ENCODE measurements at places on chromosomes 3 and 15.

DNA sequence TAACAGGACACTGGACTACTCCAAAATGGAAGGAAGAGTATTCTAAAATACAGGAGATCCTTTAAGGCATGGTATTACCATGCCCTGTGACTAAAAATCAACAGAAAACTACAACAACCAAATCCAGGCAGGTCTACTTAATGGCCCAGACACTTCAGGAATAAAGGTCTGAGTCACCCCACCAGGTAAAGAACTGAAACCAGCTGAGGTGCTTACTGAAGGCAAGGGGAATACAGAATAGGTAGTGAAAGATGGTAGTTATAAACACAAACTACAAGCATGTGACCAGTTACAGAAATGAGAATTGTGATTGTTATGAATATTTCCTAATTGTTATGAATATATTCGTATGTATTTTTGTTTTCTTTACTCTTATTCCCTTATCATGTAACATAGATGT, 13.4 kb downstream of the IFT57 start:
- DNase-seq = no peak

DNA sequence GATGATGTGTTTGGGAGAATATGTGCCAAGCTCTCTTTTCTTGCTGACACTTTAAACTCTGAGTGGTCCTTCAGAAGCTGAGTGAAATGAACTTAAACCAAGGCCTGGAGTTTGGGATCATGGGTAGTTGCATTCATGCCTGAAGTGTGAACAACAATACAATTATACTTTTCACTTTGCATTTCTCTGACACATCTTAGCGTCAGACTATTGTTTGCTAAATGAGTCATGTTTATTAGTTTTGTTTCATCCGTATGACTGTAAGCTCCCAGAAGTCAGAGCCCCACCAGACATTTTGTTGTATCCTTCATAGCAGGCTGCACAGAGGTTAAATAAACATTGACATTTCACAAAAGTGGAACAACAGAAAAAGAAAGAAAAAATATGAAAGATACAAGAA, 542.6 kb downstream of the TUSC7 start:
- no peak for DNase-seq

DNA sequence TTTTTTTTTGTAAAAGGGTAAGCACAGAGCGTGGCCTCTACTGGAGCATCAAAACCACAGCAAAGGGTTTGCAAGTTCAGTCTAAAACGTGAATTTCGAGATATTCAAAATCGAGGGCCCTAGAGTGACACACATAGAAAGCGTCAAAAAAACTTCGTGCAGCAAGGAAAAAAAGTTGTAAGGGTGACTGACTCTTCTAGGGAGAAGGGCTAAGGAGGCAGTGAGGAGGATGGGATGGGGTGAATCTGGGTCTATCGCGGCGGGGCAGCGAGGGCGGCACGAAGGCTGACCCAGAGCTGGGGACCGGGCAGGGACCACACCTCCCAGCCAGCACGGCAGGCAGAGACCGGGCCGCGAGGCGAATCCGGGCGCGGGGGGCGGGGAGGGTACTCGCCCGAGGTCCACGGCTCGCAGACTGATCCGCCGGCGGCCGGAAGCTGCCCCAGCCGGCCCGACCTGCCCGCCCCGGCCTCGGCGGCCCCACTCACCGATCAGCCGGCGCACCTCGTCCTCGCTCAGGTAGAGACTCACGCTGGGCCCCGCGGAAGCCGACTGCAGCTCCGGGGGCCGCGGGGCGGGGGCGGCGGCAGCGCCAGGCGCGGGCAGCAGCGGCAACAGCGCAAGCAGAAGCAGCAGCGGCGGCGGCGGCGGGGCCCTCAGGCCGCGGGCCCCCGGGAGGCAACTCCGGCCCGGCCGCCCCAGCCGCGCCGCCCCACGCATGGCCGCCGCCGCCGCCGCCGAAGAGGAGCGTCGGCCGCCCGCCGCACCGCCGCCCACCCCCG, 533 bp downstream of the RYK start:
- peak; percentile 43 for DNase-seq

DNA sequence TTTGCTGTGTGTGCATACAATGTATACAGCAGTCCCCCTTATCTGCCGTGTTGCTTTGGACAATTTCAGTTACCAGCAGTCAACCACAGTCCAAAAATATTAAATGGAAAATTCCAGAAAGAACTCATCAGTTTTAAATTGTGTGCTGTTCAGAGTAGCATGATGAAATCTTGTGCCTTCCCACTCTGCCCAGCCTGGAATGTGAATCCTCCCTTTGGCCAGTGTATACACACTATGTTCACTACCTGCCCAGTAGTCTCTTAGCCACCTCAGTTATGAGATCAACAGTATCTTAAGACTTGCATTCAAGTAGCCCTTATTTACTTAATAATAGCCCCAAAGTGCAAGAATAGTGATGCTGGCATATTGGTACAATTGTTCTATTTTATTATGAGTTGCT, 133.6 kb upstream of the ABHD17C start:
- DNase-seq = no peak

- DNase-seq = no peak
Observed at GRCh38 chr3:183377307-183377959, 51.0 kb downstream of the MCF2L2 start.

DNA sequence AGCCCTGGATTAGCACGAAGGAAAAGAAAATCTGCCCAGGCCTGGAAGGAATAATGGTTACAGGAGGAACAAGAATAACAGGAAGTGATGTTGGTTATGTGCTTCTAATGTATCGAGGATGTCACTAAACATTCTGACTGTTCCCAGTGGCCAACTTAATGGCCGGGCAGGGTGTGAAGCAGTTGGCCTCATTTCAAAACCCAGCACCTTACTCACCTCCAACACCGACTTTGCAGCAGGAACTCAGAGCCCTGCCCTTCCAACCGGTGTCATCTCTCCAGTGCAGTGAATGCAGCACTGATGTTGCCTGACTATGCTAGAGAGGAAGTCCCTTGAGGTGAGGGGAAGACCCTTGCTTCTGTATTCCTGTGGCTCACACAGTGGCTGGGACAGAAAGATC, 162.4 kb upstream of the LRTM1 start:
- DNase-seq = no peak

DNA sequence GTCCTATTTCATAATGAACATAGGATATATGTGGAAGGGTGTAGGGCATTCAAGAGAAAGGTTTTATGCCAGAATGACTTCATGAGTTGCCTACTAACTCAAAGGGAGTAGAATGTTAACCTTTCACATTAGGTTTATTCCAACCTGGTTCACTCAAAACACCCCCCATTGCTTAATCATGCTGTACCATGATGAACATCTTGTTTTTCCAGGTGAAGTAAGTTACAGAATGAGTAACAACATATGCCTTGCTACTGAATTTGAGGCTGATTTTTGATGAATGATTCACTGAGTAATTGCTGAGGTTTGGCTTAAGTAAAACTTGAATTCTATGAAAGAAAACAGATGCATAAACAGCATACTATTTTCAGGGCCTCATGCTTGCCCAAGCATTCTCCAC, 5.9 kb upstream of the CLDN16 start:
- DNase-seq = no peak

DNA sequence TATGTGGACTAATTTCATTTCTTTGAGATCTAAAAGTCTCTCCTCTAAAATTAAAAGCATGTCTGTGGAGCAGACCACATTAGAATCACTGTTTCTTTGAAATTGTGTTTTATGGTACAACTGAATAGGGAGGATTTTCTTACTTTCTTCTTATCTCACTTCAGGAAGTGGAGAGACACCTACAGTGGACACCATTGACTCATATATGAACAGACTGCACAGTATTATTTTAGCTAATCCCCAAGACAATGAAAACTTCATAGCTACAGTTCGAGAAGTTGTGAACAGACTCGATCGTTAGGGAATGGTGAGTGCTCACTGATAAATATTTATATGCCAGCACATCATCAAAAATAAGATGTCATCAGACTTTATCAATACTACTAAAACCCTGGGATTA, 58.3 kb downstream of the HMG20A start:
- DNase-seq = no peak

DNA sequence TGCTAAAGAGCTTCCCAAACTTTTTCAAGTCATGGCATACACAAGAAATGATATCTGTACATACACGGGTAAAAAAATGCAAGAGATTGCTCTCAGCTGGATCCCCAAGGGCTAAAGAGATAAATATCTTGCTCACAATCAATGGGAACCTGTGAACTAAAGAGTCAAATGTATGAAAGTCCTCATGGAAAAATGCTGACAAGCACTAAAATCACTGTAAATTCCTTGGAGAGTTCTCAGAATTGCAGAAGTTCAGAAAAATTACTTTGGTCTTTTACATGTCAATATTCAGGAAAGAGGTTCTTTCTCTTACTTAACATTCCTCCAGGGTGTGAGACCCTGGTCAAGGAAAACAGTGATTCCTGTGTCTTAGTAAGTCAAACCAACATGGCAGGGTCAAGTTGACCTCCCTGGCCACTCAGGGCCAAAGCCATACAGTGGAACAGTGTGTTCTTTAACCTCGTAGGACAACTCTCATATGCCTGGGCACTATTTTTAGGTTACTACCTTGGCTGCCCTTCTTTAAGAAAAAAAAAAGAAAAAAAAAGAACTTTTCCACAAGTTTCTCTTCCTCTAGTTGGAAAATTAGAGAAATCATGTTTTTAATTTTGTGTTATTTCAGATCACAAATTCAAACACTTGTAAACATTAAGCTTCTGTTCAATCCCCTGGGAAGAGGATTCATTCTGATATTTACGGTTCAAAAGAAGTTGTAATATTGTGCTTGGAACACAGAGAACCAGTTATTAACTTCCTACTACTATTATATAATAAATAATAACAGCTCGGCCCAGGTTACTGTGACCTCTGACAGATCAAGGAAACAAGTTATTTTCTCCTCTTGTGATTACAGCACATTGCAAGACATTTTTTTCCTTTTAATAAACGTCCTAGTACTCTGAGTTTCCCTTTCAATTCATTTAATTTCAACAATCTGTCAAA, 12.5 kb downstream of the SSR3 start:
- no peak for DNase-seq

- DNase-seq = no peak
Observed at GRCh38 chr3:186456731-186457191, 87.4 kb downstream of the CRYGS start.

DNA sequence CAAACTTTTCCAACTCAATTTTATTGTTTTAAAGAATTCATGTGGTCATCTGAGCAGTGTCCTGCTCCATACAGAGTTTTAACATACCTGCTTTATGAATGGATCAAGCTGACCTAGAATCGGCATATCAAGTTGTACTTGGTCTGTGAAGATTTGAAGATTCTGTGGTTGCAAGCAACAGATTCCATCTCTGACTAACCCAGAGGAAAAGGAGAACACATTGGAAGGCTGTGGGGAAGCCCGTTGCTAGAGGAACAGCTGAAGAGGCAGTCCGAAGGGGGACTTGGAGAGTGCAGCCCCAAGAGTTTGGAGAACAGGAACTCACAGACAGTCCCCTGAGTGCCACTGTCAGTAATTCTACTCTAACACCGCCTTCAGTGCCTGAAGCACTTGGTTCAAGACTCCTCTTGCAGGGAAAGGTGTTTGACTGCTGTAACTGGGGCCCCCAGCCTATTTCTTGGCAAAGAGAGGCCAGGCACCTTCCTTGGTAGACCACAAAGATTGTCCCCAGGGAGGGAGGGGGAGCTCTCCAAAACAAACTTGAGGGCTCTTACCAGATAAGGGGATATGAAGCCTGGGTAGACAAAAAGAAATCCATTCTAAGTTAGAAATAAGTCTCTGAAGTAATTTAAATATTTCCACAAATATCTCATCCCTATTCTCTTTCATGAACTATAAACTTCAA, 88.8 kb downstream of the LARS2 start:
- no peak for DNase-seq

- DNase-seq = no peak
Observed at GRCh38 chr3:79097964-79098660, 669.7 kb downstream of the ROBO1 start.

DNA sequence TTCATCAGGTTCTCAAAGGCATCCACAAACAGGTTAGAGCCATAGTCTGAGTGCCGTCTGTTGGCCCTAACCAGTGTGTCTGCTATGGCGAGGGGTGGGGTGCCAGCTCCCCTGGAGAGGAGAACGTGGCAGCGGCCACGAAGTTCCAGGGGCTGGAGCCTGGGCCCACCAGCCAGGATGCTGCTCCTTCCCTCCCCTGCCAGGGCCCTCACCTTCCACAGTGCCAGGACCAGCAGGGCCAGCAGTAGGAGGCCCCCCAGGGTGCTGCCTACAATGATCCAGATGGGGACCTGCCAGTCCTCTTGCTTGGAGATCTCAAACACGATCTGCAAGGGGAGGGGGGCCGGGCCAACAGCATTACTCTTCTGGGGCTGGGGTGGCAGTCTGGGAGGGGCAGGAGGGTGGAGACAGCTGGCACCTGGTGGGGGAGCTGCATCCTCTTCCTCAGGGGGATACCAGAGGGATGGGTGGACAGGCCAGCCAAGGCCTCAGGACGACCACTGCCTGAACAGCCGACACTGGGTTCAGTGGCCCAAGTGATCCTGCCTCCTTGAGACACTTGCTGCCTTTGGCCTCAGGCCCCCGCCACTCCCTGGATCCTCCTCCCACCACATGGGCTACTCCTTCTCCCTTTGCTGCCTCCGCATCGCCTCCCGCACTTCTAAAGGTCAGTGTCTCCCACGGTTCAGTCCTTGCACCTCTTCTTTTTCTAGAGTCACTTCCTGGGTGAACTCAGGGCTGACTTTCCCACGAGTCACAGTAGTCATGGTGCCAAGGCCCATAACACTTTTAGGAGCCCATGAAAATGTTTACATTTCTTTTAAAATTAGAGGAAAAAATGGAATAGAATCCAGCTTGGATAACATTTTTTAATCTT, 26.3 kb downstream of the FEM1B start:
- DNase-seq = no peak

GRCh38 chr3:104510131-104510849, 856.4 kb upstream of the ALCAM start:
- DNase-seq = no peak

- DNase-seq = no peak
Observed at GRCh38 chr3:73739791-73740453, 115.2 kb upstream of the PDZRN3 start.

DNA sequence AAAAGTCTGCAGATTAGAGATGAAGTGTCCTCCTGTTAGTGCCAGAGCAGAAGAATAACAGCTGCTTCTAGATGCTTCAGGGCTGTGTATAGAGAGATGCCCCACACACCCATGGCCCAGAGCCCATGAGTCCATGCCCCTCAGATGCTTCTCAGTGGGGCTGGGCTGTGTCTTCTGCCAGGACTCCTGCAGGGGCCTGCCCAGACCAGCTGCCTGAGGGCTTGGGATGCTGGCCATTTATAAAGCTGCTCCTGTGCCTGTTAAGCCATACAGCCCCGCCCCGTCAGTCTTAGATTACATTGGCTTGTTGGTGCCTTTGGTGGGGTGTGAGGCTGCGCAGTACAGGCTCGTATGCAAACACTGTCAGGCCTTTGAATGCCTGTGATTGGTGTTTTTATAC, 318.0 kb upstream of the CTDSPL start:
- no peak for DNase-seq

- DNase-seq = no peak
Observed at GRCh38 chr3:35078780-35079179, 560.5 kb upstream of the ARPP21 start.

- DNase-seq = no peak
Observed at GRCh38 chr3:29601861-29602585, 321.2 kb downstream of the RBMS3 start.

GRCh38 chr3:123840961-123841360, 43.2 kb downstream of the MYLK start:
- no peak for DNase-seq

GRCh38 chr3:169659096-169659819, 4.3 kb downstream of the MECOM start:
- DNase-seq = no peak

All from globus pallidus (tissue), 1 donor.